ENCODE measurements at places on chromosomes 13 and 19.

- DNase-seq, result no peak
Measured at GRCh38 chr13:93398167-93399035, 171.8 kb downstream of the GPC6 start.

DNA sequence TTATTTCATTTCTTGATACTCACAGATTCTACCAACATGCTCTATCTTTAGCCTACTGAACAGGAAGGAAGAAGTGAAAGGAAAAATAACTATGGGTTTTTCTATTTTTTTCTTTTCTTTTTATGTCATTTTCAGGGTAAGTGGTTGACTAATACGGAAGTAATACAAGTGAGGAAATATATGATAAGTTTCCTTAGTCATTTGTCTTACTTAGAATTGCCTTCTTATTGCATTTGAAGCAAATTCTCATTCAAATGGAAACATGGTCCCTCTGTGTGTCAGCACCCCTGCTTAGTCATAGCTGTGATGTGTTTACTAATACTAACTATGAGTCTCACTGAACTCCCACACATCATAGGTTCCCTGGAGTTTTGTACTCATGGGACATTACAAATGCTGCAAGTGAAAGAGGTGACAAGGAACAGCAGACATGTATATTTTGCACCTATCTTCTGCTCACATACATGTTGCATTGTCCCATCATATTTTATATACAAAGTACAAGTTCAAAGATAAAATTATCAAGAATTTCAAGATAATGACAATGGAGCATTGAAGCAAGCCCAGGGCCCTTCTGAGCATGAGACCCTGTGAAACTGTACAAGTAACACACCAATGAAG, 60.1 kb downstream of the DCT start:
- no peak for DNase-seq

- DNase-seq, result no peak
Measured at GRCh38 chr13:31697290-31697689, 42.0 kb upstream of the RXFP2 start.

DNA sequence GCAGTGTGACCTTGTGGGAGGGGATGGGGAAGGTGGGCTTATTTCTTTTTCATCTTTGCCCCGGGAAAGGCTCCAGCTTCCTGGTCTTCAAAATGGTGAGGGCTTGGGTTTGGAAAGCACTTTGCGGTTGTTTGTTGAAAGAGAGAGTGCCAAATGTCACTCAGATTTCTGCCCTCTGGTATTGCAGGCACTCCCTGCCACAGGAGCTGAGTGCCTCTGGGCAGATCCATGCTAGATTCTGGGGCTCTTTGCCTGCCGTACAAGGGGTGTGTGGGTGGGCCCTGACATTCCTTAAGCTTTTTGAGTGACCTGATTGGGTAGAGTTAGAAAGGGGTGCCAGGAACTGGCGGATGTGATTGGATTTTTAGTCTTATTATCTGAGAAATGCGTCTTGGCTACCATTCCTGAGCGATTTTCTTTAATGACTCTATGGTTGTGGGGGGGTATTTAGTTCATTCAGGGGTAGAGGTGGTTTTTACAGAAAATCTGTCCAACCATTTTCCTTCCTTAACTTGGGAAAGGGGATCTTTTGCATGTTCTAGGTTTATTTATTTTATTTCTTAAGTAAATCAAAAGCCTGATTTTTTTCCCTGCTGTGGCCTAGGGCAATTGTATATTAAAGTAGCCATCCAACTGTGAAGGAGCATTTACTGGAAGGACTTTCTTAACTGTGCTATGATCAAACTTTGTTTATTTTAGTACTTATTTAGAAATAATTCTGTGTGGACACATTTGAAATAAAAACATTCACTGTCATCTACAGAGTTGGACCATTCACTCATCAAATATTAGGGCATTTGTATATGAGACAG, 3.2 kb downstream of the ARHGAP35 start:
- DNase-seq, result no peak

GRCh38 chr19:15296841-15297415, 35.4 kb downstream of the BRD4 start:
- DNase-seq, result no peak

GRCh38 chr13:85521657-85522056, 277.6 kb downstream of the SLITRK6 start:
- no peak for DNase-seq

- DNase-seq, result no peak
Measured at GRCh38 chr13:27437126-27437525, 12.7 kb downstream of the GTF3A start.

GRCh38 chr19:36686365-36687213, 823 bp upstream of the ZNF567 start:
- no peak for DNase-seq

GRCh38 chr19:35462476-35462953, 14.5 kb downstream of the FFAR2 start:
- no peak for DNase-seq

DNA sequence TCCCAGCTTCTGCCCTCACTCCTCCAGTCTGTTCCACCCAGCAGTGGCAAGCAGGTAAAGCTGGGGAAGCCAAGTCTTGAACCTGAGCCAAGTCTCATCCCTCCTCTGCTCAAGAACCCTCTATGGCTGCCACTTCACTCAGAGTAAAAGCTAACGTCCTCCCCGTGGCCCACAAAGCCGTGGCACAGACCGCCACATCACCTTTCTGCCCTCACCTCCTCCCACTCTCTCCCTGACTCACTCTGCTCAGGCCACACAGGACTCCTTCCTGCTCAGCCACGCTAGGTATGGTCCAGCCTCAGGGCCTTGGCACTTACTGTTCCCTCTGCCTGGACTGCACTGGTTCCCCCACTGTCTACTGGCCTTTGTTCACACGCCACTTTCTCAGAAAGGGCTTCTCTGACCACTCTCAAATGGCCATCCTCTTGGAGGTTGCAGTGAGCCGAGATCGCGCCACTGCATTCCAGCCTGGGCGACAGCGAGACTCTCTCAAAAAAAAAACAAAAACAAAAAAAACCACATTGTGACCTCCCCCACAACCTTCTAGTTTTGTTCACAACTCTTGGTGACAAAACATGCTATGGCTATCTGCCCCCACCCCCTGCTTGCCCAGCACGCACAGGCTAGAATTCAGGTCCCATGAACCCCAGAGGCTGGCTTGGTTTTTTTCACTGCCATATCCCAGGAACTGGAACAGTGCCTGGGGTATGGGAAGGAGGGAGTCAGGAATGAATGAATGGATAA, 15.8 kb downstream of the NDUFB7 start:
- no peak for DNase-seq

- no peak for DNase-seq
Measured at GRCh38 chr19:35116072-35116801, 614 bp downstream of the FXYD3 start.

GRCh38 chr13:31048521-31048920, 113.2 kb downstream of the HSPH1 start:
- no peak for DNase-seq

- DNase-seq, result no peak
Measured at GRCh38 chr19:7636317-7636690, 606 bp upstream of the STXBP2 start.

GRCh38 chr13:79432992-79433391, 26.9 kb upstream of the RBM26 start:
- DNase-seq, result no peak

DNA sequence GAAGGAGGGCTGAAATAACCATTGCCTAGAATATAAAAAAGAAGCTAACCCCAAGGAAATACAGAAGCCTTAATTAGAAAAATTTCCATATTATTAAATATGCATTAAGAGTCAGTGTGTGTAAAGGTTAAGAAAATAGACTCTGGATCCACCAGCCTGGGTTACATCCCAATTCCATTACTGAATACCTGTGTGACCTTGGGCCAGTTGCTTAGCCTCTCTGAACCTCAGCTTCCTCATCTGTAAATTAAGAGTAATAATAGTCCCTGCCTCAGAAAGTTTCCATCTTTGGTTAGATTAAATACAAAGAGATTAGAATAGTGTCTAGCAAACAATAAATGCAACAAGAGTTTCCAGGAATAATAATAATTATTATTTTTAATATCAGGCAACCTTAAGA, 54.5 kb downstream of the ATP7B start:
- DNase-seq, result no peak

GRCh38 chr13:82800391-82800790, 1081.9 kb downstream of the SLITRK1 start:
- no peak for DNase-seq

GRCh38 chr19:32692727-32693061, 1.1 kb downstream of the NUDT19 start:
- DNase-seq, result no peak

All from right kidney (tissue), 9 donors.